ENCODE measurements at places on chromosomes 1 and 21.

DNA sequence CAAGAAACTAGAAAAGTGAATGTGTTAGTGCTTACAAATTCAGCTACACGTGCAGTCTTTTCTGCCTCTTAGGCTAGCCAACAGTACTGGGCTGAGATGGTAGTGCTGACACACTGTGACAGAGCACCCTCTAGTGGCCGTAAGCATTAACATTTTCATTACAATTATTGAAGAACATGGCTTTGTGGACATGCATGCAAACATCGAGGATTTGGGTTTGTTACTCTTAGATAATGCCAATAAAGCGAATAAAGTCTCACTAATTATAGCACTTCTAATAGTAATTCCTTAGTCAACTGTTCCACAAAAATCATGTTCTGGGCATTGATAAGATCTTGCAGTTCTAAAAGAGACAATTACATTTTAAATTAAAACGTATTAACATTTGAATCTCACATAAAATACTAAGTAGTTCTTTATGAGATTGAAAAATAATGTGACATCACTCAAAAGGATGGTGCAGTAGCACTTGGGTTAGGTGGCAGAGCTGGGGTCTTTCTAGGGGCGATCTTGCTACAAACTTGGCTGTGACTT is 47.1 kb downstream of the MYSM1 start:
- DNase-seq = peak; percentile 50

GRCh38 chr1:28668956-28669723 is 556 bp downstream of the GMEB1 start:
- DNase-seq = peak; percentile 63

GRCh38 chr1:174791863-174792262 is 207.9 kb upstream of the CACYBP start:
- DNase-seq = no peak

DNA sequence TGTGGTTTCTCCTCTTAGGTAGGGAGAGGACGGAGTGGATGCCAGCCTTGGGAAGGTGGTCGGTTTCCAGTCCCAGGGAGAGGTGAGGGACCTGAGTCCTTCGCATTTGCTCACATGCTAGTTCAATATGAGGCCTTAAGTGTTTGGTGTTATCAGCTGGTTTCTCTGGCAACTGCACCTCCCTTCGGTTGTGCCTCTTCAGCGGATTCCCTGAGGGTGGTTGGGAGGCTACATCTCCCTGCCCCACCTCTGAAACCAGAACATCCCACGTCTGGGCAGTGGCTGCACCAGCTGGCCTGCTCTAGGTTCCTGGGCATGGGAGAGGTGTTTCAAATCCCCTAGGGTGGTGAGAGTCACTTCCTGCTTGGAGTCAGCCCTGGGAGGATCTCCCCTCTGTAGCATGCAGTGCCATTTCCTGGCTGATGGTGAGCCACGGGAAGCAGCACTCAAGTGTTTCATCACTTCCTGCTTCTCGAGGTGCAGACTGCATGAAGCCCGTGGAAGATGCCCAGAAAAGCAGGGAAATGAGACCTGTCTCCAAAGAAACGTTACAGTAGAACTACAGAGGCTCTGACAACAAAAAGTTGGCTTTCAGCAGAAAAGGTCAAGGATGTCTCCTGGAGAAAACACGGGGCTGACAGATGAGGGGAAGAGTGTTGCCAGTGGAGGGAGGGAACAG is 4.5 kb downstream of the TMEM125 start:
- peak; percentile 9 for DNase-seq

DNA sequence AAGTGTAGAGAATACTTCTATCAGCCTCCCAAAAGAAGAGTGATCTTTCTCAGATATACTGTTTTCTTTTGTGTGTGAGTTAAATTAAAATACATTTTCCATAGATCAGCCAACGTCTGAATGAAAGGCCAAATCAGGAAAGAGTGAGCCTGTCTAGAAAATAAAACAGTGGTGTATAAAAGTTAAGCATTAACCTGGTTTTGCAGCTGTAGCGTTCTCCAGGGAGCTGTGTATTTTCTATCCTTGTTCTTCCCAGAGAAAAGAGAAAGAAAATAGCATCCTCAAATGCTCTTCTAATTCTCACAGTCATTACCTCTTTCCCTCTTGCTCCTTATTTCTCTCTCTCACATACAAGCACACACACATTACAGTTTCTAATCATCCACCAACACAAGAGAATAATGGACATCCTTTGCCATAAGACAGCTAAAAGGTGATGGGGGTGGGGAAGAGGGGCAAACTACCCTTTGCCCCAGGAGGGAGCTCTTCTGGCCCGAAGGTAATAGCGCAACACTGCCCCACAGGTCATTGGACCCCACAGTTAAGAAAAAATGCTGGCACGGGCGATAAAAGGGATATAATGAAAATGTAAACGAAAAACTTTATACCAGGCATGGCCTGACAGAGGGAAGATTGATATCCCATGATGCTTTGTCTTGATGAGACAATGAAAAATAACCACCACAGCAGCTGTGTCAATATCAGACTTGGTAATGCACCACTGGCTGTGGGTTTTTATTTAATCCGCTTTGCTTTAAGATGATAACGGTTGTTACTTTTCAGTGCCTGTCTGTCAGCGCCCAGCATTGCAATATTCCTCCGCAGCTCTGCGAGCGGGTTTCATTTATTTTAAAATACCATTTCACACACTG is 150.3 kb downstream of the NUF2 start:
- DNase-seq = no peak

- no peak for DNase-seq
Measured at GRCh38 chr1:205811660-205812059, 1.3 kb downstream of the SLC41A1 start.

DNA sequence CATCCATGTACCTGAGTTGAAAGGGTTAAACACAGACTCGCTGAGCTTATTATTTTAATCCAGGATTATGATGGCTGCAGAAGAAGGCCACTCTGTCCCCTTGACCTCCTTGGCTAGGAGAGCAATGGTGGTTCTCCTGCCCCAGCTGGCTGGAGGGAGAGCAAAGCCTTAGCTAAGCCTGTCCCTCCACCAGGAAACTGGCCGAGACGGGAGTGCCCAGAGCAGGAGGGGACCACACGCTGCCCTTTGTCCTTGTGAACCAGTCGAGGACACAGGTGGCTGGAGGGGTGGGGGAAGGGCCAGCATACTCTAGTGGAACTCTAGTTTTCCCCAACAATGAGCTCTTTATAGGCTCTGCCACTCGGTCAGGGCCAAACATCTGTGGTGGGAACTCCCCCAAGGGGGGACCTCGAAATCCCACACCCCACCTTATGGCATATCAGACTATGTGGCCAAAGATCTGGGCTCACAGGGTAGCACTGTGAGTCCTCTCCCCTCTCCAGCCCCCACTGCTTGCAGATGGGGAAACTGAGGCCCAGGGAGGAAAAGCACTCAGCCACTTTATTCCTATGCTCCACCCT is 12.9 kb downstream of the KIAA1614 start:
- DNase-seq = no peak

- DNase-seq = no peak
Measured at GRCh38 chr1:160437432-160438316, 37.3 kb downstream of the VANGL2 start.

DNA sequence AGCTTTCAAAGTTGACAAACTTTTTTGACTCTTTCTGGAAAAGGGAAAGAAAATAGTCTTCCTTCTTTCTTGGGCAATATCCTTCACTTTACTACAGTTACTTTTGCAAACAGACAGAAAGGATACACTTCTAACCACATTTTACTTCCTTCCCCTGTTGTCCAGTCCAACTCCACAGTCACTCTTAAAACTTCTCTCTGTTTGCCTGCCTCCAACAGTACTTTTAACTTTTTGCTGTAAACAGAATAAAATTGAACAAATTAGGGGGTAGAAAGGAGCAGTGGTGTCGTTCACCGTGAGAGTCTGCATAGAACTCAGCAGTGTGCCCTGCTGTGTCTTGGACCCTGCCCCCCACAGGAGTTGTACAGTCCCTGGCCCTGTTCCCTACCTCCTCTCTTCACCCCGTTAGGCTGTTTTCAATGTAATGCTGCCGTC is 160.8 kb upstream of the SGIP1 start:
- DNase-seq = no peak

DNA sequence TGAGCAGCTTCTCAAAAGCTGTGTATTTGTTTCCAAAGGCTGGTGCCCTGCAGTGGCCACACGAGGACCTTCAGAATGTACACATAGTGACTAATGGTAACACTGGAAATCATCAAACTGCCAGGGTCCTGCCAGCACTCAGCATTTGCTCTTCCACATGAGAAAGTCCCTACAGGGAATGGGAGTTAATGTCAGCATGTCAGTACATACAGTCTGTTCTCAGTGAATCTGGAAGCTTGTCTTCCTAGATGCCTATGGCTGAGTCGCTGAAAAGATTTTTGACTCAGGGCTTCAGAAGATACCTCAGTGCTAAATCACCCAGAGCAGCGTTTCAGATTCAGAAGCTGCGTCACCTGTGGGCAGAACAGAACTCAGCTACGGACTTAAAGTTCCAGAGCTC is 108.2 kb downstream of the CDC7 start:
- no peak for DNase-seq

- DNase-seq = no peak
Measured at GRCh38 chr1:20601129-20601825, 12.4 kb downstream of the CDA start.

All from activated gamma-delta T cell treated with Interleukin-2 at 50 U/mL for 16 hours (primary cell).